ENCODE measurements at places on chromosomes 11 and 22.

- DNase-seq: no peak
Measured at GRCh38 chr22:46091277-46091977, 58.9 kb upstream of the PPARA start.

DNA sequence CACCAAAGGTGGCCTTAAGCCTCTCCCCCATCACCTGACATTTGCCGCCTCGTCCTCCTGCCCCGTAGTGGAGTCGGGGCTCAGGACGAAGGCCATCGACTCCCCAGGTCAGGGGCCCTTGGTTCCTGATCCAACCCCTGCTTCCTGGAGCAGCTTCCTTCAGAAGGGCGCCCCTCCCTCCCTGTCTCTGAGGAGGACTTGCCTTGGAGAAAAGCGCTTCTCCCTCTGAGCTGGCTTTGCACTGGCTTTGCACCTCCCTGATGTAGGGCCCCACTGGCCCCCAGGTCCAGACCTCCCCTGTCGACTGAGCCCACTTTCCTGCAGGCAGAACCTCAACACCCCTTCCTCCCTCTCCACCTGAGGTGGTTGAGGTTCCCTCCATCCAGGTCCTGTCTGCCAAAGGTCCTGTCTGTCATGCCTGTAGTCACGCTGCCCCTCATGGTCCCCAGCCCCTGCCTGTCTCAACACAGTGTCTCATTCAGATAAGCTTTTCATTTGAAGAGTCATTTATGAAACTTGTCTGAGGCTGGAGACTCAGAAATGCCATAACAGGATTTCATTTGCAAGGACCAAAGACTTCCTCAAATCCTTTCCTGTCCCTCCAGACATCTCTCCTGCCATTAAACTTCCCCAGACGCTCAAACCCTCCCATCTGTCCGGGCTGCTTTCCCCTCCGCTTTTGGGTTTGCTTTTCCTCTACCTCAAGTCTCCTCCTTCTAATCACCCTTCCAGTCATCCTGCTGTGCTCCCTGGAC lies 78.4 kb downstream of the MYO7A start:
- no peak for DNase-seq

DNA sequence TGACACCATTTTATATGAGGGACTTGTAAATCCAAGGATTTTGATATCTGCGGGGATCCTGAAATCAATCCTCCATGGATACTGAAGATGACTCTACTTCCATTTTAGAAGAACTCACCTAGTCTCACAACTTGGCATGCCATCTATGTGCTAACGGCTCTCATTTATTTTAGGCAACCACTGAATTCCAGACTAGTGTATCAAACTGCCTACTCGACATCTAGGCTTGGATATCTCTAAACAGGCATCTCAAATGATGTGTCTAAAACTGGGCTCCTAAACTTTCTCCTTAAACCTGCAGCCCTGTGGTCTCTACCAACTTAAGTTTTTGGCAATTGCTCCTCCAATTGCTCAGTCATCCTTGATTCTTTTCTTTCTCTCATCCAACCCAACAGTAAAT lies 31.2 kb upstream of the CLNS1A start:
- no peak for DNase-seq

DNA sequence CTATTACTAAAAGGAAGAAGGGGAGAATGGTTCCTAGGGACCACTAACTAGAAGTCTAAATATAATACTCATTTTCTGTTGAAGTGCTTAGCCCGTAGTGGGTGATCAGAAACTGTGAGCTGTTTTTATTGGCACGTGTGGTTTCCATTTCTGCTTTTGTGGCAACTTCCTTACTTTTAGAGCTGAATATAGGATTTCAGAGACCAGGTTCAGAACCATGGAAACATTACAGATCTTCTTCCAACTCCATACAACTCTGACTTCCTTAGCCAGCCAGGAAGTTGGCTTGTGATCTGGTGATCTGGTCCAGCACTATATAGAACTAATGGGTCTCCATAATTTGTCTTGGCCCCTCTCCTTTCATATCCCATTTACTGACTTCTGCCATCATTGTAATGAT lies 2.6 kb upstream of the ME3 start:
- no peak for DNase-seq

- DNase-seq: peak; percentile 29
Measured at GRCh38 chr11:2991452-2992233, 486 bp downstream of the NAP1L4 start.

DNA sequence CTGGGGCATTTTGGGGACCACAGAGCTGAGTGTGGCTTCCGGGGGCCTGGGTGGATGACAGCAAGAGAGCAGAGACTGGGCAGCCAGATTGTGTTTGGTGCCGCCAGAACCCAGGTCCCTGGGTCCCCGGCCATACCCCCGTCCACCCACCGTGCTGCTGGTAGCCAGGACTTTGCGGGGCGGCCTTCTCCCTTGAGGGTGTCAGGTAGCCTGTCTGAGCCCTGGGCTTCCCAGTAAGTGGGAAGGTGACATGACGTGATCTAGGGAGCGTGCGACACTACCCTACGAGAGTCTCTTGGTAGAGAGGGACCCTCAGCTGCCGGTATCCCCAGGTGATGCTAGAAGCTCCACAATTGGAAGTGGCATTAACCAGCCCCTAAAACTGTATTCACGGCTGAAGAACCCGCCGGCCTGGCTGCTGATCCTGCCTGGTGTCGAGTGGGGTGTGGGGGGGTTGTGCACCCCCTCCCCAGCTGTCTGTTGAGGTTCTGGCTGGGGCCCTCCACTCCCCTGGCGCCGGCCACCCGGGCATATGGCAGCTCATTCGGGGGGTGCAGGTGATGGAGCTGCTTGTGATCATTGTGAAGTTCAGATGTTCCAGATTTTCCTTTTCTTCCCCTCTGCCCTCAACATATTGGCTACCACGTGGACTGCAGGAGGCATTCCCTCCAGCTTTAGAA lies 66.9 kb downstream of the MPPED1 start:
- DNase-seq: no peak

- DNase-seq: no peak
Measured at GRCh38 chr22:38455530-38456271, 702 bp upstream of the KCNJ4 start.

DNA sequence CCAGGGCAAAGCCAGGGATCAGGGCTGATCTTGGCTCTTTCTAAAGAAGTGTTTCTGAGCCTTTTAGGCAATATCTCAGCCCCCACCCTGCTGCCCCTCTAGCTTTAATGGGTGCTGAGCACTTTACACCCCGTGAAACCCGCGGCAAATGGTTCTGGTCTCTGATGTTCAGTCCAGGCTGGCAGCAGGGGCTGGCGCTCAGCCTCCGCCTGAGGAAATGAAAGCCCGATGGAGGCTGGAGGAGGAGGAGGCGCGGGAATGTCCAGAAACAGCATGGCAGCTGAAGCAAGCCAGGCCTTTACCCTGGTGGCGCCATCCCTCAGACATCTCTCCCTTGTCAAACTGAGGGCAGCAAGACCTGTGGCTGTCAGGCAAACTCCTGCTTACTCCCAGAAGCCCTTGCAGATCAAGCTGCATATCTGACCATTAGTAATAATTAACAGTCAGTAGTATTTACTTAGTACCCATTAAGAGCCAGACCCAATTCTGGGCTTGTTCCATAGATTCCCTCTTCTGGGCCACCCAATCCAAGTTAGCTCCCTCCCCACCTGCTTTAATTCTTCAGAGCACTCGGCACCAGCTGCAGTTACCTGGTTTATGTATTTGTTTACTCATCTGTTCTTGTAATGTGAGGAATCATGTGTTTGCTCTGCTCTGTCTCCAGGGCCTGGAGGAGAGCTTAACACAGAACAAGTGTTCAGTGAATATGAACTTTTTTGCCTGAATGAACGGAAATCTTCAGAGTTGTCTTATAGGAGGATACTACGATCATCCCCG lies 15.0 kb upstream of the ALX4 start:
- no peak for DNase-seq

GRCh38 chr11:58561394-58562098 lies 14.1 kb downstream of the LPXN start:
- no peak for DNase-seq

- DNase-seq: no peak
Measured at GRCh38 chr22:48800886-48801607, 1026.6 kb downstream of the BRD1 start.

- DNase-seq: no peak
Measured at GRCh38 chr11:103940551-103940950, 95.9 kb upstream of the DDI1 start.

DNA sequence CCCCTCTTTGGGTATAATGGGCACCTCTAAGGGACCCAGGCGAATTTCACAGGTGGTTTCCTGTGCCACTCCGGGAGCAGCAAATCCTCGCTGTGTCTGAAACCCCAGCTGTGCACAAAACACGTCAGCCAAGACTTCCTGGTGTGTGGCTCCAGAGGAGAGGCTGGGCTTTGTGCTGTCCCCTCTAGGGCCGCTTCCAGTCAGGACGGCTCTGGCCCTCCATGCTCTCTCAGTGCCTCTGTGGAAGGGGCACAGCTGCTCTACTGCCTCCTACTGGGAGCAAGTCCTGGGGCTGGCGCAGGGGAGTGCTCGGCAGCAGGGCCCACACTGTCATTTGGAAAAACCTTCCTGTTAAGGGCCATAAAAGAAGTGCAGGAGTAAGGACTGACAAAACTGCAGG lies 23.7 kb upstream of the ARFGAP3 start:
- DNase-seq: no peak

- DNase-seq: no peak
Measured at GRCh38 chr22:38292694-38293093, 19.9 kb upstream of the TMEM184B start.

GRCh38 chr22:25841775-25842174 lies 99.8 kb downstream of the MYO18B start:
- no peak for DNase-seq

DNA sequence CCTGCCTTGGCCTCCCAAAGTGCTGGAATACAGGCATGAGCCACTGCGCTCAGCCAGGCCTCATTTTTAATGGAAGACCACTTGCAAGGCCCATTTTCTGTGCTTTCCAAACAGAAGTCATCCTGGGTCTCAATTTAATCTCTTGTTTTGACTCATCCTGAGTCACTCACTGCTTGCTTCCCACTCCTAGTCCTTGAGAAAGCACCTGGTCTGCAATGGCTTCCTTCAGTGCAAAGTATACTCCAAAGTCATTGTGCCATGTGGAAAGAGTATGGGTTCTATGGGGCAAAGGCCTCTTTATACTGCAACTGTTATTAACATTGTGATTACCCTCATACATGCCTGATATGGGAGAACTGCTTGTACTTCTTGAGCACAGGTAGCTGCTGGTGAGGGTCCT lies 18.3 kb upstream of the SLC5A1 start:
- DNase-seq: no peak

GRCh38 chr11:101759771-101760450 lies 154.9 kb upstream of the CEP126 start:
- DNase-seq: no peak

DNA sequence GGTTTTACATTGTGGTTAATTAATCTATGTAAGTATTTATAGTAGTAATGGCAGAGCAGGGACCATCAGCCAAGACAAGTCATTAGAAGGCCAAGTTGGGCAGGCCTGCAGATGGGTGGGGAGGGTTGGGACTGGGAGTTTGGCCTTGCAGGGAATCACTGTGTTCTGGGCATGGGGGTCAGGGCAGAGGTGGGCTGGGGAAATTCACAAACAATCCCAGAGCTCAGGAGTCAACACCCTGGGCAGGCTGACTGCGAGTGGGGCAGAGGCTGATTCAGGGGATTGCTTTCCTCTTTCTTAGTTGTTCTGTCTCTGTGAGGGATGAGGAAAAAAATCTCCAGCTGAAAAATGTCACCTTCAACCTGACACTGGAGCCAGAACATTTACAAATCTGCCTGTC lies 322.5 kb downstream of the NTM start:
- no peak for DNase-seq

- DNase-seq: no peak
Measured at GRCh38 chr11:126113012-126113411, 50.3 kb upstream of the CDON start.

GRCh38 chr11:4697585-4697984 lies at the start of gene OR51E2:
OR51E2 (minus strand) TSS chr11:4697853; CDS start chr11:4682711, 15,142 bp downstream.
- no peak for DNase-seq

DNA sequence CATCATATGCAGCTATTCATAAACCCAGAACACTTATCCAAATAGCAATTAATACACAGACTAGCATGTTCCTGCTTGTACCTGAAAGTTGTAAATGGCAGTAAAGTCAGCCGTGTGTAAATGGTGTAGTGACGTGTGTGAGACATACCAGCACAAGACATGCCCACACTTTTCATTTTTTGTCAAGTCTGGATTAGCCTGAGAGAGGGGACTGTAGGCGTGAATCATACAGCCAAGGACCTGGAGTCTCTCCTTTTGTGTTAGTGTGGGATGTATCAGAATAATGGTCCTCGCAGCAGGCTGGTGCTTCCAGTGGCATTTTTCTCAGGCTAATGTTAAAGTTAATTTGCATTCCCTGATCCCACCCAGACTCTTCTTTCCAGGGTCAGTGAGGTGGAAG lies 116.8 kb upstream of the BMAL1 start:
- no peak for DNase-seq

DNA sequence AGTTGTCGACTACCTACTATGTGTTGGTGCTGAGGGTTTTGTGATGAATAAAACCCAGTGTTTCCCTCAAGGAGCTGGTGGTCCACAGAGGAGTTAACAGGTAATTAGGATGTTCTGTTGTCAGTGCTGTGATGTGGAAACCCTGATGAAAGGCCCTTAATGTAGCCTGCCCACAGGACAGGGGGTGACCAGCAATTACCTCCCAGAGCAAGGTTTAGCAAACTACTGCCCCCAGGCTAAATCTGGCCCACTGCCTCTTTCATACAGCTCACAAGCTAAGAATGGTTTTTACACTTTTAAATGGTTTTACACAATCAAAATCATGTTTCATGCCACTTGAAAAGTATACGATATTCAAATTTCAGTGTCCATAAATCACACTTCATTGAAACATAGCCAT lies 536.2 kb downstream of the MIAT start:
- DNase-seq: no peak

DNA sequence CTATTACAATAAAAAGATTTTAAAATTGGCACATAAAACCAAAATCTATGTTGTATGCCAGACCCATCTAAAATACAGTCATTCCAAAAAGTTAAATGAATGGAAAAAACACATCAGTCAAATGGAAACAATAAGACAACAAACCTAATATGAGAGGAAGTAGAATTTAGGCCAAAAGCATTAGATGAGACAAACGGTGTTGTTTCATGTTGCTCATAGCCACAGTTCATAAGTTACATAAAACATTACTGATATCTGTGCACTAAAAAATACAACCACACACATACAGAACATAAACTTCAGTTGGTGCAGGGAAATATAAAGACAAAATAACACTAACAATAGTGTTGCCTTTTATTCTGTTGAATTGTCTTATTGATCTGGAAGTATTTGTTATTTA lies 661.9 kb downstream of the CNTN5 start:
- no peak for DNase-seq
